ENCODE measurements at places on chromosomes 5 and 9.

- DNase-seq, result no peak
Measured at GRCh38 chr9:114313186-114313585, 9.7 kb upstream of the ORM1 start.

GRCh38 chr5:83856881-83857280, 136.2 kb upstream of the HAPLN1 start:
- no peak for DNase-seq

DNA sequence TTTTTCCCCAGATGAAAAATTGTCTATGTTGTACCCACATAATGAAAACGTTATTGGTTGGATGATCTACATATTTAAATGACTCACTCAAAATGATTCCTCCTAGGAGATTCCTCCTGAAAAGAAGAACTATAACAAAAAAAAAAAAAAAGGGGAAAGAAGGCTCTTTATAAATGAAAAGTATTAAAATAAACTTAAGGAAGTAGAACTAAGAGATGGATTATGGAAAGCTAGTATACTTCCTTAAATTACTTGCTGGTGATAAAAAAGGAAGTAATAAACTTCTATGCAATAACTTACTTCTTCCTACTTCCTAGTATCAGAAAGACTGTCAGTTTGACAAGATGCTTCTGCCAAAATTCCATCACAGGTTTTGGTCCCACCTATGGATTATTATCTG, 1087.7 kb downstream of the CDH12 start:
- DNase-seq, result no peak

DNA sequence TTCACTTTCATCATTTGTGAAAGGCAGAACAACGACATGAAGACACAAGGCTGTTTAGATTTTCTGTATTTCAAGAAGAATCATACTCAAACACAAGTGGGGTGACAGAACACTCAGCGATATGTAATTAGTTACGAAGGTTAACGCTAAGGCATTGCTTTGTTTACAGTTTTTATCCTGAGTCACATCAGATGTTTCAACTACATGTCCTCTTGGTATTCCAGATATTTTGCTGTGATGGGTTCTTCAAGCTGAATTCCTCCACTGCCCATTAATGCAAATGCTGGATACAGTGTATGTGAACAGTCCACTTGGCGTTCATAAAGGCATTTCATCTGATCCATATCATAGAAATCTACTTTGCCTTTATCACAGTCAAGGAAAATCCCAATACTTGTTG, 43.4 kb downstream of the TRIM36 start:
- no peak for DNase-seq
